ENCODE measurements at places on chromosomes 12 and 14. TPM values are rescaled to one million over a fixed set of nuclear protein-coding genes. Genes with fewer than 3 reads are reported as not detected.

DNA sequence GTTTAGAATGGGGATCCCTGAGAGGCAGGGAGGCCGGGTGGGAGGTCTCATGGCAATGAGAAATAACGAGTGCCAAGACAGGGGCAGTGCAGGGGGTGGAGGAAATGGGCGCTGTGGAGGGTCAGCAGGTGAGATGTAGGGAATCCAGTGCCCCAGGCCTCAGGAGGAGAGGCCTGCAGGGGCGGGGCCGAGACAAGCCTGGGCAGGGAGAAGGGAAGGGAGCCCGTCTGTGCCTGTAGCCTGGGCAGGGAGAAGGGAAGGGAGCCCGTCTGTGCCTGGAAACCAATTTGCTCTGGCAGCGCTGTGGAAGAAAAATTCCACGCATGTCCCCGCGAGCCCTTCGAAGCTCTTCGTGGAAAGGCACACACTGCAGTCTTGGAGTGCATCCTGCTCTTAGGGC is 10.6 kb upstream of the NCOR2 start:
- no peak for DNase-seq

Gene PMCH
- polyA plus RNA-seq: 0.23 TPM

Gene SPTB
- 4.3 TPM for polyA plus RNA-seq

- no peak for DNase-seq
These were observed 27.9 kb downstream of the IRF2BPL start for GRCh38 chr14:77000340-77001270.

DNA sequence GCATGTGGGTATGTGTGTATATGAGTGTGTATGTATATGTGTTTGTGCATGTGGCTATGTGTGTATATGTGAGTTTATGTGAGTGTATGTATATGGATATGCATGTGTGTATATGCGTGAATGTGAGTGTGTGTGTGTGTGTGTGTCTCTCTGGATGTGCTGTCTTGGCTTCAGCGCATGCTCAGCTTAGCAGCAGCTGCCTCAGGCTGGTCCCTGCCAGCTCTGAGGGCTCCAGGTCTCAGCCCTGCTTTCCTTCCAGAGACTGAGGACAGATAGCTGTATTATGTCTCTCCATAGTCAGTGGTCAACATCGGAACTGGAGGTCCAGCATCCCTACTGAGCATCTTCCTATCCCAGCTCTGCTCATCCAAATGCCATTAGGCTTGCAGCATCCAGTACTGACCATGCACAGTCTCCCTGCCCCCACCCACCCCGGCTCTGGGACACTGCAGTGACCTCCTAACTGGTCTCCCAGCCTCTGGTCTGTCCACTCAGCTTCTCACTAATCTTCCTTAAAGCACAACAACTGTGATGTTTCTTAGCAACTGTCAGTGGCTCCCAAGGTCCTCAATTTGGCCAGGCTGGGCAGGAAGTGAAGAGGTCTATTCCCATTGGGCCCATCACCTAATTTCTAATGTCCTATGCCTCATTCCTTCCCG is 22.8 kb downstream of the FAIM2 start:
- no peak for DNase-seq

GRCh38 chr12:10073261-10073660 is 25.5 kb downstream of the CLEC1A start:
- no peak for DNase-seq

- no peak for DNase-seq
These were observed 14.0 kb downstream of the RNASE2 start for GRCh38 chr14:20969336-20969735.

- DNase-seq: no peak
These were observed 182.3 kb downstream of the SYNE2 start for GRCh38 chr14:64035143-64035542.

Gene DDHD1
- 27.4 TPM for polyA plus RNA-seq

Gene KLRC1
- 0.91 TPM for polyA plus RNA-seq

Gene CIROP
- not detected for polyA plus RNA-seq

Gene CTDSP2
- 256 TPM for polyA plus RNA-seq

Gene LRP1
- 89.4 TPM for polyA plus RNA-seq

DNA sequence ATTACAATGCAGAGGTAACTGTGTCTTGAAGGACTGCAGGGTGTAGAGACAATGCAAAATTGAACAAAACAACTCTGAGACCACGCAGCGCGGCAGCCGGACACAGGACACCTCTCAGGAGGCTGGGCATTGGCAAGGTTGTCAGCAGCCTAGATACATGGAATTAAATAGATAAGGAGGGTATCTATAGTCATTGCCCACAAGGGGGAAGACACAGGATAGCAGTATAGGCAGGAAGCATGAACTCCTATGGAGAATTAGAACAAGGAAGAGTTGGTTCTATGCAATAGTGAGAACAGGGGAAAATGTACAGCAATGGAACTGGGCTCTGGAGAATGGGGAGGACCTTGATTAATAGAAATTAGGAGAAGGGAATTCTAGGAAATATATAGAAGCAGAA is 164.1 kb downstream of the C12orf42 start:
- DNase-seq: no peak

DNA sequence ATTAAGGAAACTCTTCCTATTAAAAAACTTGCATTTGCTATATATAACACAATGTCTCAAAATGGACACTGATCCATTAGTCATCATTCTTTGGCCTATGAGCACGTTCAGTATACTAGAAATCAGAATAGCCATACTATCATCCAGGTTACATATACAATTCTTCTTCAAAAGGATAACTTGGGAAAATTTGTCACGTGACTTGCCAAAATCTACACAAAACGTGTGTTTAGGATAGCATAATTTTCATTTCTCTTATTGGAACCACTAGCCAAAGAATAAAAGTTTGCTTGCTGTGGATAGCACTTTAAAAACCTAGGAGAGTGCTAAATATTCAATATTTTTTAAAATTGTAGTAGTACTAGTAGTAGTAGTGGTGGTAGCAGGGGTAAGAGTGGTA is 714.3 kb upstream of the FOXG1 start:
- DNase-seq: no peak

- DNase-seq: no peak
These were observed 329.4 kb upstream of the SOX5 start for GRCh38 chr12:24278832-24279231.

DNA sequence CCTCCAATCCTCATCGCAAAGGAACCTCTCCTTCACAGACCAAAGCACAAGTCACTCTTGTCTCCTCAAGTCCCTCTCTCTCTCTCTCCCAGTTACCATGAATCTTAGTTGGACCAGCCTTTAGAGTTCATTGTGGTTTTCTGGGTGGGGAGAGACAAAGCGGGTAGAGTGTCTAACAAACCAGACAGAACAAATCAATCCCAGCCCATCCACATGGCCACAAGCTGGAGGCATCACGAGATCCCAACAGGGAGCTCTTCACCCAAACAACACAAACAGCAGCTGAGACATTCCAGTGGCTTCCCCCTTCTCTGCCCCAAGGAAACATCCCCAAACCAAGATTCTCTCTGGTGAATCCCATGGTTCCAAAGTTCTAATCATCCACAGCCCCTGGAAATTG is 22.4 kb downstream of the ACTN1 start:
- DNase-seq: no peak

GRCh38 chr14:44530475-44530874 is 23.4 kb upstream of the FSCB start:
- DNase-seq: no peak

DNA sequence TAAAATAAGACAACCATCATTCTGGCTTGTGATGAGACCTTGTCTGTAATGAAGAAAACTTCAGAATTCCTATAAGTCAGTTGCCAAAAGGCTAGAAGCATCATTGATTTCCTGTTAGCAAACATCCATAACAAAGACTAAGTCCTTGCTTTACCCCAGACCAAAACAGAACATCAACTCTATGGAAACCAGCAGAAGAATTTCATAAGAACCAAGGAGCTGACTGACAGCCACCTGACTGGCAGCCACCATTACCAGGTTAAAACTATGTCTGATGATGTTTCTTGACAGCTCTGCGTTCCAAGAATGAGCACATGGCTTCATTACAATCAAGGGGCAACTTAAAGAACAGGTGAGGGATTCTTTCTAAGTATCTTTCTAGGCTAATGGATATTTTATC is 29.3 kb downstream of the HECTD4 start:
- no peak for DNase-seq

- DNase-seq: no peak
These were observed 343.1 kb downstream of the FSCB start for GRCh38 chr14:44163946-44164345.

Gene NFATC4
- polyA plus RNA-seq: 64.5 TPM

- DNase-seq: no peak
These were observed 10.5 kb upstream of the BTG1 start for GRCh38 chr12:92156139-92156538.

DNA sequence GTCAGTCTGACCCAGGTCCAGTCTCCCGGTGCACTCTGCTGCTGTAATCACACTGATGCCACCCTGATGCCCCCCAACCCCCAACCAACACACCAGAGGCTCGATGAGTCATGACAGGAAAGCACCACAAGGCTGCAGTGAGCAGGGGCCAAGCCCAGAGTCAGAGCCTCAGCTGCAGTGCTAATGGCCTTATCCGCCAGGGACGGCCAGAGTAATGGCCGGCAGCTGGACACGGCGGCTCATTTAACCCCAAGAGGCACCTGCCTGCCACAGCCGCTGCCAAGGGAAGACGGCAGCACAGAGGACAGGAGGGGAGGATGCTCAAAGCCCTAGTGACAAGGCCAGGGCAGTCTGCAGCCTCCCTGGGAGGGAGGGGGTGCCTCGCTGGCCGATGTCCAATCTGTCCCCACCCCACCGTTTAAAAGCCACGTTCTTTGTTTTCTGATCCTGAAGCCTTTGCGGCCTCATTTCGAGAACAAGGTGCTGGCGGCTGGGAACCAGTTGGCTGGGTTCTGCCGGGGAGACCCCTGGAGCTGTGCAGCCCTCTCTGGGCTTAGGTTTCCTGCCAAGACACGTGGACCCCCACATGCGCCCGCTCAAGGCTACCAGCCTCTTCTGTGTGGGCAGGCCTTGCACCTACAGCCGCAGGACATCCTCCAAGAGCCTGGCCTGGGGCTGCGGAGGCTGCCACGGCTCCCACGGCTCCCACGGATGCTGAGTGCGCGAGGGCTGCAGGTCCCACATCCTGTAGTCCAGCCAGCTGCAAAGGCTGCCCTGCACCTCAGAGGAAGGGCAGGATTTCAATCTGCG is 13.1 kb downstream of the CCDC85C start:
- no peak for DNase-seq

GRCh38 chr14:77556946-77557345 is 58.3 kb upstream of the ISM2 start:
- DNase-seq: no peak

- DNase-seq: no peak
These were observed 12.3 kb downstream of the APOLD1 start for GRCh38 chr12:12797794-12798152.

- peak; percentile 77 for DNase-seq
These were observed 5.7 kb upstream of the NOS1 start for GRCh38 chr12:117367006-117367638.

DNA sequence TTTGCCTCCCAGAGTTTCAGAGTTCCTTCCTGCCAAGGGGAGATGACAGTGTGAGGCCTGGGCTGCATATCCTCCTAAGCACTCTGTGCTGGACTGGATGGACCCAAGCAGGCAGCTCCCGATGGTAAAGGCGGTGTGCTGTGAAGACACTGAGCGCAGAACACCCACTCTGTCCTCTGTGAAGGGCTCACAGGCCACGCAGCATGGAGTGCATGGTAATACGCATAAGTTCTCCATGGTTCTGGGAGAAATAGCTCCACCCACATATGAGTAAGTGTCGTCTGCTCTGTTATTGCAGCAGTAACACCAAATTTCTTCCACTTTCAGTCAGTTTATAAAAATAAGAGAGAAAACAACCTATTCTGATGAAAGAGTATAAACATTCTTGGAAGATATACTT is 55.8 kb downstream of the TMEM30B start:
- DNase-seq: no peak

Gene ABCD4
- 117 TPM for polyA plus RNA-seq

GRCh38 chr12:3542911-3543310 is 51.9 kb downstream of the PRMT8 start:
- no peak for DNase-seq

- DNase-seq: no peak
These were observed 430.5 kb downstream of the DPF3 start for GRCh38 chr14:72463291-72463866.

GRCh38 chr12:43022838-43023237 is 433.3 kb upstream of the PRICKLE1 start:
- DNase-seq: no peak

DNA sequence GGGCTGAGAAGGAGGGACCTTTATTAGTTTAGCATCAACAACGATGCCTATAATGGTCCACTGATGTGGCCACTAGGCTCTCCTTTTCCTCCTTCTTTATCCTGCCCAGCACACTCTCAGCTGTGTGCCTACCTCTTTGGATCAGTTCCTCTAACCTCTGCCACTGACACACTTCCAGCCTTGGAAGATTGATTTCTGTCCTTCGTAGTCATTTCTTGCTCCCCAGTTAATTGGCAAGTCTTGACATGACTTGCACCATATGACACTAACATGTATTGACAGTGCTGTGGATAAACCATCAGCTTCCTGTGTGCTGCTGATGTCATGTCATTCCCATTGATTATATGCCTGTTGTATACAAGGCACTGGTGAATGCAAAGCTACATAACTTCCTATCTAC is 90.2 kb upstream of the PLEKHG7 start:
- DNase-seq: no peak

Data from right lung (tissue), 10 donors.